ENCODE measurements at places on chromosomes 2 and 18.

GRCh38 chr2:173145454-173145853 is 69.8 kb downstream of the MAP3K20 start:
- DNase-seq, result peak; percentile 22

DNA sequence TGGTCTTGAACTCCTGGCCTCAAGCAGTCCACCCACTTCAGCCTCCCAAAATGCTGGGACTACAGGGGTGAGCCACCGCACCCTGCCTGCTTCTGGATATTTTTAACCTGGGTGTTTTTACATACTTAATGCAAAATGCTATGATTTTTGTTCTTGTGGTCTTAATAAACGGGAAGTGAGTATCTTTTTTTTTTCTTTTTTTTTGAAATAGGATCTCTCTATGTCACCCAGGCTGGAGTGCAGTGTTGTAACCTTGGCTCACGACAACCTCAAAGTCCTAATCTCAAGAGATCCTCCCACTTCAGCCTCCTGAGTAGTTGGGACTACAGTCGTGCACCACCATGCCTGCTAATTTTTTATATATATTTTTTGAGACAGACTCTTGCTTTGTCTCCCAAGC is 19.2 kb upstream of the ASXL2 start:
- no peak for DNase-seq

- no peak for DNase-seq
Observed at GRCh38 chr2:109511168-109511567, 102.6 kb downstream of the SEPTIN10 start.

- DNase-seq, result no peak
Observed at GRCh38 chr18:6624661-6625311, 104.7 kb upstream of the ARHGAP28 start.

GRCh38 chr2:29000481-29000880 is 19.4 kb downstream of the TOGARAM2 start:
- DNase-seq, result peak; percentile 56

GRCh38 chr2:173195100-173195499 is 119.5 kb downstream of the MAP3K20 start:
- no peak for DNase-seq

- DNase-seq, result no peak
Observed at GRCh38 chr2:111912547-111912946, 14.1 kb downstream of the MERTK start.

DNA sequence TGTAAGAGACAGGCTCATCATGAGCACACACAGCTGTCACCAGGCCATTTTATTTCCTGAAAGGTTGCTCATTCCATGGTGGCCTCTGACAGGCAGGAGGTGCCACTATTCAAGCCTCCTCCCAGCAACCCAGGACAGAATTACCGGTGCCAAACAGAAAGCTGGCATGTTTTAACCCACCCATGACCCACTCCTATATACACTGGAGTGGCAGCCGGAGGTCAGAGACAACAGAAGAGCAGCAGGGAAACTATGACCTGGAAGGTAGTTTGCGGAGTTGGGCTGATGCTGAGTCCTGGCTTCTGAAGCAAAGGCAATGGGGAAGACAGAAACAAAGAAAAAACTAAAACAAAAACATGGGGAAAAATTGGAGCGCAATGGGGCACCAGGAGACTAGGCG is 2.3 kb downstream of the RFTN2 start:
- DNase-seq, result no peak

DNA sequence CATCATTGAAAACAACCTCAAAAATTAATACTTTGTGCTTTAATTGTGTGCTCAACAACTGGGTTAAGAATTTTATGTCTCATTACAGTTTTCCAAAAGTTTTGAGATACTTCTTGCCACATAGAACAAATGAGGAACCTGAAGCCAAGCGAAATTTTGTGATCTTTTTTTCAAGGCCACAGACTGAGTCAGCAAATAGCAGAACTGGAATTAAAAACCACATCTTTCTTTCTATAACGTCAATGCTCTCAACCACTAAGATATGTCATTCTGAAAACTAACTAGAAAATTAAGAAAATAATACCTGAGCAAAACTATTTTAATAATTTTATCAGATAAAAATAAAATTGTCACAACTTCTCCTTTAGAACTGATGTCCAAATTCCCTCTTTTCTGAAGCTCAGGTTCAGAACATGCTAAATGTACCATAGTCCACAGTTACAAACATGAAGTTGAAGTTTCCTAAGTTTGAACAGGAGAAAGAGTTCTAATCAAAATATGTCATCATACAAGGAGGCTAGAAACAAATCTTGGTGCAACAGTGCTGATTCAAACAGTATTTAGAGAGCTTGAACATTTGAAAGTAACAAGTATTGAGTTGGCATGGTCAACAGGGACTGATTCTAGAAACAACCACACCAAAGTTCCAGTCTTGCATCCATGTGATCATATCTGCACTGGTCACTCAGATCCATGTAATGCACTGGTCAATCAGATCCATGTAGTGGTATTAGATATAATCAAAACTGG is 27.6 kb upstream of the CALCRL start:
- DNase-seq, result peak; percentile 10

DNA sequence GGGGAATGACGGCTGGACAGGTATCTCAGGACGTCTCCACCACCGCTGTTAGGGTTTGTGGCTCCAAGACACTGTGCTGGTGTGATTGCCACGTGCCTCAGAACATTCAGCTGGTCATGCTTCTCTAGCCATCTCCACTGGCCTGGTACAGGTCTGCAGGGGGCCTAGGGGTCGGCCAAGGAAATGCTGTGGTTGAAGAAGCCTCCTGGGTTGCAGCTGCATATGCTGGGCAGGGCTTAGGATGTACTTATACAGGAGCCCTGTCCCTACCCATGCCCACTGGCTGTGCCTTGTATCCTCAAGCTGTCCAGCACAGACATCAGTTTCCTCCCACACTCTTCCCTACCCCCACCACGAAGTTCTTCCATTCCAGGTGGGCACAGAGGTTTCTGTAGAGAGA is 64.1 kb downstream of the NPPC start:
- no peak for DNase-seq

DNA sequence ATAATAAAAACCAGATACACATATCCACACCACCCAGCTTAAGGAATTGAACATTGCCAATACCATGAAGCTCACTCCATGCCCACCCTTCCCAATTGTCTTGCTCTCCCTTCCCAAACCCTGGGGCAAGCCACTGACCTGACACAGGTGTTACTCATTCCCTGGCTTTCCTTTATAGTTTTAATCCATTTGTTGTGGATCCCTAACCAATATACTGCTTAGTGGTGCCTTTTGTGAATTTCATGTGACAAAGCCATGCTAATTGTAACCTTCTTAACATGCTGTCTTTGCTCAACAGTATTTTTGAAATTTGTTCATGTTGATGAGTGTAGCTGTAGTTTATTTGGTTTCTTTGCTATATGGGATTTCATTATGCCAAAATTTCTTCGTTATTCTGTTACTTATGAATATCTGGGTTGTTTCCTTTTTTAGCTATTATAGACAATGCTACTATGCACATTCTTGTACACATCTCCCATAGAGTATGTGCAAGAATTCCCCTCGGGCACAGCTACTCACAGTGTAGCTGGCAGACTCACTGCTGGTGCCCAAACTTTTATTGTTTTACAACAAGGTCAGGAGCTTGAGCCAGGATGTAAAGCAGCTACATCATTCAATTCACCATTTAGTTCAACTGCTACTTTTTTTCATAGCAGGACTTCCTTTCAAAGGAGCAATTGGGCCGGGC is 90.8 kb upstream of the ATL2 start:
- DNase-seq, result no peak

DNA sequence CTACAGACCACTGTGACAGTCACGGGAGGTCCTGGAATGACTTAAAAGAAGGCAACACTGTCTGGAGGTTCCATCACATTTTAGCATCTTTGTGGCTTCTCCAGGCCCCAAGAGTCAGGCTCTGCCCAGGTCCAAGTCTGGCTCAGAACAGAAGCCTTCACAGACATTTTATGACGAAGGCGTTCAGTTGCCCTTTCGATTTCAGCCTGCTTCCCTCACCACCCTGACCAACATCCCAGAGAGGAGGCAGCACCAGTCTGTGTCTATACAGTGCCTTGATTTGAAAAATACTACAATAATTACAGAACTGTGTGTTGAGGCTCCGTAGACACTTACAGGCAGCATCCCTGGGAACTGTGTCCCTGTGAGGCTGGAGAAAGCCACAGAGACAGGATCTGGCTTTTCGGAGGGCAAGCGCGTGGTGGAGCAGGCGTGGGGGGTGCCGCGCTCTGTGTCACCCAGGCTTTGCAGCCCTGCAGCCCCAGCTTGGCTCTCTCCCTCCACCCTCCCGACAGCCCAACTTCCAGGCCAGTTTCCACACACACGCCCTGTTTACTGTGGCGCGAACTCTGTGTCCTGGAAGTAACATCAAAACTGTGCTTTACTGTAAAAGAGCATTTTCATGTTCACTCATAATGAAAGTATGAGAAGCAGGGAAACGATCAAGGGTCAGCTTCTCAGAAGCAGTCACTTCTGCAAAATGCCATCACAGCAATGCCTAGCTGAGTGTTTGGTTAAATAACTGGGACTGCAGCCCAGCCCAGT is 153.5 kb upstream of the ALKAL2 start:
- no peak for DNase-seq

DNA sequence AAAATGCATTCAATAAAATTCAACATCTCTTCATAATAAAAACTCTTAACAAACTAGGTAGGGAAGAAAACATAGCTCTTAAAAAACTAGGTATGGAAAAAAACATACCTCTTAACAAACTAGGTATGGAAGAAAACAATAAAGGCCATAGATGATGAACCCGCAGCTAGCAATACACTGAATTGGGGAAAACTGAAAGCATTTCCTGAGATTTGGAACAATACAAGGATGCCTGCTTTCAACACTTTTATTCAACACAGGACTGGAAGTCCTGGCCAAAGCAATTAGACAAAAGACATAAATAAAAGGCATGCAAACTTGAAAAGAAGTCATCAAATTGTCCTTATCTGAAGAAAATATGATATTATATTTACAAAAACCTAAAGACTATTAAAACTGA is 67.8 kb downstream of the NCKAP1 start:
- no peak for DNase-seq

GRCh38 chr18:9803698-9804516 is 81.9 kb upstream of the TXNDC2 start:
- DNase-seq, result no peak

- no peak for DNase-seq
Observed at GRCh38 chr18:44062345-44062744, 618.3 kb upstream of the SETBP1 start.

DNA sequence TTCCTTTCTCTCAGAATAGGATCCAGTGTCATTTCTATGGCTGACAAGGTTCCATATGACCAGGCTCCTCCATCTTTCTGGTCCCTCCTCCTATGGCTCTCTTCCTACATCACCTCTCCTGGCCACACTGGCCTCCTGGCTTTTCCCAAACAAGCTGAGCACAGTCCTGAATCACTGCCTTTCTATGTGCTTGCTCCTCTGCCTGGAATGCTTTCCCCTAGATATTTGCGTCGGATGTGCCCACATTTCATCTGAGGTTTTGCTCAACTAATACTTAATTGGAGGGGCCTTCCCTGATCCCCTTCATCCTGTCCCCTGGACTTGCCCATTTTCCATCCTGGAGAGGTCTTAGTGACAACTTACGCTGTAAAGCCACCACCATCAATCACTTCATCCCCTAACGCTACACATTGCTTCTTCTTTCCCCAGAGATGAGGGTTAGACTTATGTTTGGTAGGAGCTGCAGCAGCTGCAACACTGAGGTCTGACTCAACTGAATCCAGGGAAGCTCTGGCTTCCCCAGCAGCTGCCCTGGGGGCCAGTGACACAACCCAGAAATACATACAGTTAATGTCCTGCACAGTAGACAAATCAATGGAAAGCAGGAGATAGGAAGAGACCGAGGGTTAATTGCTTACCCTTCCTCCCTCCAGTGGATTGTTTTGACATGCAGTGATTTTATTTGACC is 42.9 kb downstream of the QPCT start:
- no peak for DNase-seq

- DNase-seq, result no peak
Observed at GRCh38 chr2:216557820-216558219, 59.2 kb downstream of the RPL37A start.

- DNase-seq, result no peak
Observed at GRCh38 chr2:240752209-240752608, 60.5 kb downstream of the AQP12A start.

DNA sequence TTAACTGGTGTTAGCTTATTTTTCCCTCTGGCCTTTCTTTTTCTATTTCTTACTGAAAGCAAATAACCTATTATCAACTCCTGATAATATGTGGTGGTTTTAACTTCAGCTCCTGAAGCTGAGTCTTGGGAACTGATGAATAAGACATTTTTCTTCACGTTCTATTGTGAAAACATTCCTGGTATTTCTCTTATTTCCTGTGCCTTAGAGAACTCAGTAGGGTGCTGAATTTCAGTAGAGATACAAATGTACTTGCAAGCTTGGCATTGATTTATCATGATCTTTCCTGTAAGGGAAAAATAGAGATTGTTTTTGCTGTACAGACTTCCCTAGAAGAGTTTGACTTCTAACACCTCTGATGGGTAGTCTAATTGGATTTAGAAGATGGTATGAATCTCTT is 52.8 kb upstream of the DCC start:
- no peak for DNase-seq
